ENCODE measurements at places on chromosomes 12 and 14.

DNA sequence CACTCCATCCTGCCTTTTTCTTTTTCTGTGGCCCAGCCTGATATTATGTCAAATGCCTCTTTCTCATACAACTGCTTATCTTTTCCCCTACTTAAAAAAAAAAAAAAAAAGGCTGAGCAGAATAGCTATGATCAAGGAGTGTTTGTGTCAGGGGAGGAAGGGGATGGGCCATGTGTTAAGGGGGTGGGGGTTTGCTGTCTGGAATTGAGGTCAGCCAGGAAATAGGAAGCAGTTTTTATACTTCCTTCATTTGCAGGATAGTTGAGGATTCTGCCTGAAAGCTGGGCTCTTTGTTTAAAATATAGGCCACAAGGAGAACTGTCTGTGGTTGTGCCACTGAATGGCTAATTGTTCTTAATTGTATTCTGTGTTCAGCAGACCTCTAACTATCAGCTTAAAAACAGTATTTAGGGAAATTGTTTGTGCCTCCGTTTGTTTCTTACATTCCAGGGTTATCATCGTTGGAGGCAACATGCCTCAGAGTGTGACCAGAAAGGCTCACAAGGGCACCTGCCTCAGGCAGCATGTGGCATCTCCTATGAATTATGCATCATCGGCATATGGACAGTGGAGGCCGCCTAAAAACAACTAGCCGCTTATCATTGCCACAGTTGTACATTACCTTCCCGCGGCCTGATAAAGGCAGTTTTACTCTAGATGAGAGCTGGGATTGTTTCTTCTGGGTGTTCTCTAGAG lies 96.0 kb downstream of the SRGAP1 start:
- DNase-seq: no peak

DNA sequence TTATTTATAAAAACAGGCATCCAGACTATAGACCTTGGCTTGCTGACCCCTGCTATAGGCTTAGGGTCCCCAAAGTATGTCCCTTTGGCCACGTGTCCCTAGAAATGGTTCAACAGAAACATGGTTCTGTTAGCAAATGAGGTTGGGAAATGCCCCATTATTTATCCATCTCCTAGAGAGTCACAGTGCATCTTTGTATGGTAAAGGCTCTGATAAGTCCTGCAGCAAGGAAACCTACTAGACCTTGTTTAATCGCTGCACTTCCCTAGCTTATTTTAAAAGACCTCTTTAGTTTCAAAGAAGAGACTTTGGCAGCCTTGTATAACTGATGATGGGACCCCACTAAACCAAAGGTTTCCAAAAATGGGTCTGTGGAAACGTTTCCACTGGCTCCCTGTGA lies 471.5 kb downstream of the MED13L start:
- DNase-seq: no peak

GRCh38 chr12:90013409-90013808 lies 304.8 kb upstream of the ATP2B1 start:
- peak; percentile 50 for DNase-seq

GRCh38 chr12:10012630-10013330 lies 2.4 kb downstream of the CLEC12B start:
- DNase-seq: no peak

DNA sequence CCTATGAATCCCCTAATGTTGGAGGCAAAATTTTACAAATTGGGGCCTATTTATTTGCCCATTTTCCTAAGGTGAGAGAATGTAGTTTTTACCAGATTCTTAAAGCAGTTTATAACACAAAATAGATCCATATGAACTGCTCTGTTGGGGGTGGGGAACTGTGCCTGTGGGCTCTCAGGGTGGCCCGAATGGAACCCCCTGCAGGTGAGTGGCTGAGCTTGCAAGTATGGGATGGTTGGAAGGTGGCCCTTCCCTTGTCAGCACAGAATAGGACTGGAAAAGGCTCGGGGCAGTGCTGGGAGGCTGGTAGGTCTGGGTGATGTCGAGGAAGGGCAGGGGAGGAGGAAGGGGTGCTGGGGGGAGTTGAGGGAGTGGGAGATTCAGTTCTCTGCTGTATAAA lies 4.9 kb downstream of the VSX2 start:
- no peak for DNase-seq

DNA sequence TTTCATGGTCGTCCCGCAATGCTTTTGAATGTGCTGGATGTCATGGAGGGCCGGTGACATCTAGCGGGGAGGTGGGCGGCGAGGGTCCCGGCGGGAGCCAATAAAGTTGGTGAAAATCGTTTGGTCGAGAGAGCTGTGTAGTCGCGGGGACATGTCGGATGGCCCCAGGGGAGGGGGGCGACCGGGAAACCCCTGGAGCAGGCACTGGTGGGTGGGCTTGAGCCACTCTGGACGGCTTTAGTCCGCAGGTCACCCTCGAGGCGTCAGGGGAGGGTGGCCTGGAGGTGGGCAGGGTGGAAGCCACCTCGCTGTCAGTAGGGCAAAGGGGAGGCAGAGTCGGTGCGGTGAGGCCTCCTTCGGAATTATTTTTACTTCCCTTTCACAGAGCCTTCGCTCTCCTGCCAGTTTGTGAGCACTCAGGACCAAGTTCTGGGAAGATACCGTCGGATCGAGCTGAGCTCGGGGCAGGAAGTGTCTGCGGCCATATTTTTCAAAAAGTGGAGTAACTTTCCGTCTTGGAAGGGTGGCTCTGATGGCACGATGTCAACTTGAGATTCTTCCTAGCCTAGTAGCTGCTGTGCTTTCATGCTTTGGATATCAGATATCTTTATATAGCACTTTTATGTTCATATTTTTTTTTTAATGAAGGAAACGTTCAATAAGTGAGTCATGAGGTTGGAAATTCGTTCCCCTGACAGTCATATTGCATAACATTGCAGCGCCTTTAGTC lies 28.2 kb downstream of the WBP11 start:
- peak; percentile 49 for DNase-seq

GRCh38 chr12:38669530-38669929 lies 235.9 kb downstream of the CPNE8 start:
- DNase-seq: no peak

- DNase-seq: no peak
Observed at GRCh38 chr12:97940105-97940504, 477.5 kb downstream of the RMST start.

DNA sequence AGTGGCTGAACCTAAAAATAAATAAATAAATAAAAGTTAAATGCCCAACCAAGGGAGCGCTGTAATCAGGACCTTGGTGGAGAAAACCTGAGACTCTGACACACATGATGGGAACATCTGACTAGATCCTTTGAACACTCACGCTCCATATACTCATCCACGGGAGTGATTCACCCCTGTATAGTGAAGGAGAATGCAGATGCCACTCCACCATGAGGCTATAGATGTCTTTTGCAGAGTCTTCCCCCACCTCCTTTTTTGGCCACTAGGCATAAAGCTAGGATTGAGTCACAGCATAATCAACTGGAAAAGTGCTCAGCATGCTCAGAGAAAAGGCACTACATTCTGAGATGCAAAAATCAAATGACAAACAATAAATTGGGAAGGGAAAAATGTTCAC lies 19.0 kb downstream of the ADAM20 start:
- DNase-seq: no peak

DNA sequence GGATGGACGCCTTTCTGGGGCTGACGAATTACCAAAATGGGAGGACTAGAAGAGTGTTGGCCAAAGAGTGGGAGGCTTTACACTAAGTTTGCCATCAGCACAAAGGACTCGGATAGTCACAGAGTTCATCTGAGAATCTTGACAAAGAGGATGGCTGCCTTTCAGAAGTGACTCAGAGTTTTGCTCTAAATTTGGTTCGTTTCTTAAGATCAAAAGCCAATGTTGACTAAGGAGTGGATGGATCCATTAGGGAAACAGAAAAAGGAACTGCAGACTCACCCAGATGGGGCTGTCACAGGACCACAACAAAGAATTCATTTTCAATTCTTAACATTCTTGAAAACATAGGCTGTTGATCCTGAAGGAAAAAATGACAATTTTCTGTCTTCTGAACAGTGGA lies 81.3 kb upstream of the DUSP6 start:
- DNase-seq: no peak

DNA sequence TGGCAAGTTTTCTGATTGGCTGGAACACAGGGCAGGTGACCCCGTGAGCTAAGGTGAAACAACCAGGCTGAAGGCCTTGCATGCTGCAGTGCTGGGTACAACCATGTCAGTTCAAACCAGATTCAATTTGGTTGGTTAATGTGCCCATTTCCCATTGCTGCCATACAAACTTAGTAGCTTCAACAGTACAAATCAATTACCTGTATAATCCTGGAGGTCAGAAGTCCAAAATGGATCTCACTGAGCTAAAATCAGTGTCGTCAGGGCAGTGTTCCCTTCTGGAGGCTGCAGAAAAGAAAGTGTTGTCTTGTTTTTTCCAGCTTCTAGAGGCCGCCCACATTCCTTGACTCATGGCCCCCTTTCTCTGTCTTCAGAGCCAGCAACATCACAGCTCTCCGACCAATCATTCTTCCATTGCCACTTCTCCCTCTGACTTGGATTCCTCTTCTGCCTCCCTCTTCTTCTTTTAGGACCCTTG lies 221.7 kb downstream of the ZFP36L1 start:
- no peak for DNase-seq

DNA sequence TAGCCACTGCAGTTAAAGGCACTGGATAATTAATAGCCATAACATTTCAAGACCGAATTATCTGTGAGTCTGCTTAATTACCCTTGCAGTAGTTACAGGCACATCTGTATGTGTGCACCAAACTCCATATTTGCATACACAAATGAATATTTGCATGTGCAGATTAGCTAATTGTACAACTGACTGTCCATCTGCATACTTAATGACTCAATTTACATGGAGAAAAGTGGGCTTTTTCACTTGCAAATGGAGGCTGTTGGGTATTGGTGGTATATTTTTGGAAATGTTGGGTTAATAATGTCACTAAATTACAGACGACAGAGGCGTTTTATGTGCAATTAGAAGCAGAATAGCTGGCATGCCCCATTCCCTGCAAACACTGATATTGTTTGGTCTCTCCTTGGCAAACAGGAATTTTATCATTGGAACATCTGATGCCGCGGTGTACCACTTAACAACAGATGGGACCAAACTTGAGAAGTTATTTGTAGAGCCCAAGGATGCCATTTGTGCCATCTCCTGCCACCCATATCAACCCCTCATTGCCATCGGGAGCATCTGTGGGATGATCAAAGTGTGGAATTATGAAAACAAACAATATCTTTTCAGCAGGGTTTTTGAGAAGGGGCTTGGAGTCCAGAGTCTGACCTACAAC lies 39.6 kb downstream of the CFAP251 start:
- no peak for DNase-seq

- DNase-seq: no peak
Observed at GRCh38 chr12:113796852-113797534, 169.1 kb downstream of the RBM19 start.
